ENCODE measurements at places on chromosomes 16 and 17. TPM values are rescaled to one million over a fixed set of nuclear protein-coding genes. Genes with fewer than 3 reads are reported as not detected.
A peak's percentile ranks its signal among the peaks of the same experiment; 100 is the strongest.

- no peak for DNase-seq
Observed at GRCh38 chr16:52993179-52993578, 59.5 kb downstream of the CHD9NB start.

DNA sequence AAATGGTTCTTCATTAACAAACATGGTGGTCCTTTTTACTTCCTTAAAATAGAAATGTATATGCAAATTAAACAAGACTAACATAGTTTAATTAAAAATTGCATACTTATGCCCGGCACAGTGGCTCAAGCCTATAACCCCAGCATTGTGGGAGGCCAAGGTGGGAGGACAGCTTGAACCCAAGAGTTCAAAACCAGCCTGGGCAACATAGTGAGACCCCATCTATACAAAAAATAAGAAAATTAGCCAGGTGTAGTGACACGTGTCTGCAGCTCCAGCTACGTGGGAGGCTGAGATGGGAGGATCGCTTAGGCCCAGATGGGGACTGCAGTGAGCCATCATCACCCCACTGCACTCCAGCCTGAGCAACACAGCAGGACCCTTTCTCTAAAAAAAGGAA, 18.4 kb downstream of the CDC27 start:
- DNase-seq: no peak

- no peak for DNase-seq
Observed at GRCh38 chr17:9487406-9487805, 88.2 kb downstream of the STX8 start.

GRCh38 chr16:17251496-17251895, 219.3 kb downstream of the XYLT1 start:
- DNase-seq: no peak

DNA sequence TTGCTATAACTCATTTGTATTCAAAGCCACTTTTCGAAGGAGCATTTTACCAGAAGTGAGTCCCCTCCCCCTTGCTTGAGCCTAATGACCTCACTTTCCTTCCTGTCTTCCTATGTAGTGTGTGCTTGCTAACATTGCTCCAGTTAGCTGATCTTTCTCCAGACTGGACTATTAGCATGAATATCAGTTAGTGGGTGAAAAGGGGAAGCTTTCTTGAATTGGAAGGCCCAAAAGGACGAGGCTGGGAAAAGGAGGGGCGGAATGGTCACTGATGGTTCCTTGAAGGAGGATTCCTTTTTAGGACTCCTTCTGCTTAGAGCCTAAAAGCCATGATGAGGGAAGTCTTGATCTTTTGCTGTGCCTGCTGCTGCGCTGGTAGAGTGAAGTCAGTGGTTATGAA, 11.9 kb downstream of the MAP3K3 start:
- no peak for DNase-seq

DNA sequence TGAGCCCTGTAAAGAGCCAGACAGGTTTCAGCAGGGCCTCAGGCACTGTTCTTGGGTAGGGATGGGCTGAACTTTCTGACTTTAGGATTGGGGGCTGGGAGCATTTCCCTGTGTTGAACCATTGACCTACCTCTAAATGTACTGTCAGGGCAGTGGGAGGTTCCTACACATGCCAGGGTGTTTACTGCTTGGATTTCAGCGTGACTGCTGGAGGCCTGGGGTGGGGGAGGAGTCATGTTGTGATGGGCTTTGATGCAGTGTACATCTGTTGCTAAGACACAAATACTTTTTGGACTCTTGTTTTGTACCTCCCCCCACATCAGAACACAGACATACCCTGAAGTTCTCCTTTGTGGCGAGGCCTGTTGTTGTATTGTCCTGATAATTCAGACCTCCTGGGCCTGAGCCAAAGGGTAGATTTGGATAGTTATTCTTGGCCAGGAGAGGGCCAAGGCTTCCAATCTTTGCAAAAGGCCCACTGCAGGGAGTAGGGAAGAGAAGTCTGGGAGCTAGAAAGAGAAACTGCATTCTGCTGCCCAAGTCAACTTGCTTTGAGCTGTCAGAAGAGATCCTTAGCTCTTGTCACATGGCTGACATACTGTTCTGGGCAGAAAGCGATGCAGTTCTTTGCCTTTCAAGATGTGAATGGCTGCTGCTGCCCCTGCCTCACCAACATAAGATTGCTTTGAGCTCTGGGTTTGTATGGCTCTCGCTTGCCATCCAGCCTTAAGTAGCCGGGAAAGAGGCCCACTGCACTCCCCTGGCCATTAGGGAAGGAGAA, 3.7 kb downstream of the NFE2L1 start:
- DNase-seq: peak; percentile 76

- no peak for DNase-seq
Observed at GRCh38 chr16:57966204-57966771, 4.6 kb downstream of the CNGB1 start.

USP43 gene
- total RNA-seq: not detected

DOK4 gene
- 14.0 TPM for total RNA-seq

NRN1L gene
- 2.7 TPM for total RNA-seq

KRT12 gene
- not detected for total RNA-seq

- no peak for DNase-seq
Observed at GRCh38 chr17:37322826-37323561, 52.8 kb upstream of the C17orf78 start.

GRCh38 chr17:34958438-34958837, 2.8 kb downstream of the CCT6B start:
- DNase-seq: no peak

DNA sequence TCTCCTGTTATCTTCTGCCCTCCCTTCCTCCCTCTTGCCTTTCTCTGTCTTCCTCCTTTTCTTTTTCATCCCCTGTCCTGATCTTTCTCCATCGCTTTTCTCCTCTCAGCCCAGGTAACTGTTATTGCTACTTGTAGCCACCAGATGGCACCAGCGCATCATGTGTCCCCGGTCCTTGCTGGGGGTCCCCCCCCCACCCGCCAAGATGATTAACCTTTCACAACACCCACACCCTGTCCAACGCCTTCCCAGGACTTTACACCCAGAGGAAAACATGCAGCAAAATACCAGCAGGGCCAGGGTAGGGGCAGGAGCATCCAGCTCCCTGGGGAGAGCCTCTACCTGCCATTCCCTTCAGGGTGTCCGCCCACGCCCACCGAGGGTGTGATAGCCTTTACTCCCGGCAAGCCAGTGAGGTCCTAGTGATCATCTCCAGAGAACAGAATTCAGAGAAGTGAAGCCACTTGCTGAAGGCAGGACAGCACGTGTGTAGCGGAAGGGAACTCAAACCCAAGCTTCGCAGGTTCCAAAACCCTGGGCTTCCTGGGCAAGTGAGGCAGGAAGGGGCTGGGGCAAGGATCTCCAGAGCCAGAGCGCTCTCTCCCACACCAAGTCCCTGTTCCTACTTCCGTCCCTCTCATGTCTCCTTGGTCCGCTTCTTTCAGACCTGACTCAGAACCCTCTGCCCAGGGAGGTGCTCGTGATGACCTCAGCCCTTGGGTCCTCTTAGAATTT, 13.4 kb upstream of the TAC4 start:
- peak; percentile 45 for DNase-seq

GRCh38 chr17:6476810-6477179, 32.5 kb downstream of the PIMREG start:
- DNase-seq: peak; percentile 53

GRCh38 chr17:65398040-65398787, 163.2 kb downstream of the AXIN2 start:
- DNase-seq: no peak

TBC1D26 gene
- not detected for total RNA-seq

GRCh38 chr16:76445815-76446214, 168.6 kb downstream of the CNTNAP4 start:
- no peak for DNase-seq

RHBDF1 gene
- total RNA-seq: 49.2 TPM

CMTM4 gene
- 16.9 TPM for total RNA-seq

MPHOSPH6 gene
- 10.4 TPM for total RNA-seq

DNA sequence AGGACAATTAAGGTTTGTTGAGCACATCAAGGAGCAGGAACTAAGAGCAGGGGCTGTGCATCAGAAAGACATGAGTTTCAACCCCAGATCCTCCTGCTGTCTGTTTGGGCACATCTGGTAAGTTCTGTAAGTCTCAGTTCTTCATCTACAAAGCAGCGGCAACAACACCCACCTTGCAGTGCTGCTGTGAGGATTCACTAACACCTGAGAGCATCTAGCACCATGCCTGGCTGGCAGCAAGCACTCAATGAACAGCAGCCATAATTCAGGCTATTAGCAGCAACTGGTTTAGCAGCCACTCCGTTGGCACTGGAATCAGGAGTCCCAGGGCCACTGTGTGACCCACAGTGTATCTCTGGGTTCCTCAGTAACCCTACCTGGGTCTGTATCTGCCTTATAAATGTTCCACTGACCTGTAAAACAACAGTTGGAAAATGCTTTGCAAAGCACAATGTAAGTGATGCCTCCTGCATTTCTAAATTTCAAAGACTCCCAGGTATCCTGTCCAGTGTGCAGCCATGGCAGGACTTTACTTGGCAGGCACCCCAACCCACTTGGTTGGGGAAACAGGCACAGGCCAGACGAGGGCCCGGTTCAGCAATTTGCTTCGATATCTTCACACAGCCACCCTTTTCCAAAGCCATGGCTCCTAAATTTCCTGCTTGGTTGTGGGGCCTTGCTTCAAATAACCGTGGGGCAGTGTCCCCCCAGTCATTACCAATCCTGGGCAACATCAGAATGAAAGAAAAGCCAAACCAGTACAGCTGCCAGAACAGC, 4.2 kb downstream of the ST3GAL2 start:
- DNase-seq: no peak

GAST gene
- not detected for total RNA-seq

DNA sequence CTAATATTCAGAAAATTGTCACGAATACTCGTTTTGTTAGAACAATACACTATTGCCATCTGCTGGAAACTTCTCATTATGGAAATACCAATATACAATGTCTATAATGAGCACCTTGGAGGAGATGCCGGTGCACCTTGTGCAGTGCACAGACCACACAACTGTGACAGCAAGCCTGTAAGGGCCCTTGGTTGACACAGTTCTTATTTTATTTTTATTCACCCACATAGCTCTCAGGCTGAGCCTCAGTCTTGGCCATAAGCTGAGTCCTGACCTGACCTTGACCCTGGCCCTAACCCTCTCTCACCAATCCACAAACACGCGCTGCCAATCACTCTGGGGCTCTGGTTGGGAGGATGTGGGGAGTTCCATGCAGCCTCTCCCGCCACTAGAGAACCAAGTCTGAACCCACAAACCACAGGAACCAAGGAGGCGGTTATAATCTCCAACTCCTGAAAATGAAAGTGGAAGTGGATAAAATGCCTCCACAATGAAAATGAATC, 7.6 kb downstream of the AIPL1 start:
- no peak for DNase-seq

RGS9 gene
- total RNA-seq: 15.7 TPM

GRCh38 chr17:38896346-38896954, 26.6 kb downstream of the LASP1 start:
- DNase-seq: no peak

SRR gene
- total RNA-seq: 16.1 TPM

DNA sequence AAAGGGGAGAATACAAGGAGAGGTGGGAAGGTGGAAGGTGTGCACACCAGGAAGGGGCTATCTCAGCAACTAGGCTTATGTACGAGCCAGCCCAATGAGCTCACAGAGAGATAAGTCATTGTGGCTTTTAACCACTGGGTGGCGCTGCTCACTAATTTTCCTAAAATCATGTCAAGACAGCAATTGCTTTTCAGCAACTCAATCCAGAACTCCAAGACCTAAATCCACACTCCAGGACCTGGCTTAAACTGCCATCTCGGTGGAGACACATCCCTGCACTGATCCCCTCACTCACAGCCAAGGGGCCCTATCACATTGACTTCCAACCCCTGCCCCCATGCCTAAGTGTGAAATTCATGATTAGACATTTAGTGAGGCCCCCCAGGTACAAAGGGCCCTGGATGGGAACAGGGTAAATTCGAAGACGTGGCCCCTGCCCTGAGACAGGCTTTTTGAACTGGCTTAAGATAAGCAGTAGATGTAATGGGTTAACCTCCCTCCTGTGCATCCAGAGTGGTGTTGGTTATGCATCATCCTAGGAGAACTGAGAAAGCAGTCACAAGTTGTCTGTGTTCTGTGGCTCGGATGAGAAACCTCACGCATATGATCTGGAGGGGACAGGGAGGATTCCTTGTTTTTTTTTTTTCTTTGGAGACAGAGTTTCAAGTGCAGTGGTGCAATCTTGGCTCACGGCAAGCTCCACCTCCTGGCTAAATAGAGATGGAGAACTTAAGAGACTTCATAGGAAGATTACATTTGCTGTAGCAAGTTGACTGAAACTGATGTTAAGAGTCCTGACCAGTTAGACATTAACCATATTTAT, 11.5 kb downstream of the CCL16 start:
- peak; percentile 70 for DNase-seq

GRCh38 chr16:89067677-89068443, 25.8 kb upstream of the ACSF3 start:
- DNase-seq: no peak

All from ovary (tissue), 10 donors.